Caki2 (cell line): ENCODE measurements at places on chromosomes 2 and 18. TPM values are rescaled to one million over a fixed set of nuclear protein-coding genes. Genes with fewer than 3 reads are reported as not detected.

DNA sequence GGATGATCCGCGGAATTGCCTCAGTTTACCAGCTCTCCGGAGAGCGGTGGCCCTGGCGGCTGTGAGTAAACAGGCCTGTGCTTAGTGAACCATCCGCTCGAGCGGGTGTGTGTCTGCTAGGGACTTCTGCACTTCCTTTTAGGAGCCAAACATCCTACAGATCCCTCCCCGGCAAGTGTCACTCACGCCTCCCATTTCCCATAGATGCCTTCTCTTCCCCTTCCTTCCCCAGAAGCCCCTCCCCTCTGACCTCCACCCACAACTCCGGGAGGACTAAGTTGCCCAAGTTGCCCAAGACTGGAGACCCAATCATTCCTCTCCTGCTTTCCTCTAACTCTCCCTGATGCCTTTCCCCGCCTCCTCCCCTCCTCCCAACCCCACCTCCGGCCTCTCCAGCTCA lies 2.9 kb downstream of the C1QL2 start:
- DNase-seq: no peak

Gene UPP2
- total RNA-seq: not detected in 2 replicates

DNA sequence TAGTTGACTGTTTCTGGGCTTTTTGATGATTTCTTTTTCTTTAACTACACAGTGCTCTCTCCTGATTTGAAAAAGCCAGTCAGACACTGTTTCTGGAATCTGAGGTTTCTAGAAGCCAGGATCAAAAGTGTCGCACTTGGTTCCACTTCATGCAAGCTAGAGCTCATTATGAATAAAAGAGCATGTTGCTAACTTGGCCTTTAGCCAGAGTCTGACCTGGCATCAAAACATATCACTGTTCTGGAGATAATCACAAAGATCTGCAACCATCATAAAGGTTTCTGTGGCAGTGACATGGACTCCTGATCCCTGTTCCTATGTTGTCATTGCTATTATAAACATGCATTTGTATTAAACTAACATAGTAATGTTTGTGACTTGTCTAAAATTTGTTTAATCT lies 76.1 kb upstream of the MAPRE2 start:
- DNase-seq: no peak

GRCh38 chr2:216695401-216695821 lies at the start of gene IGFBP5:
TSS of gene IGFBP5 (minus strand) at chr2:216695549. CDS start at chr2:216694775, 774 bp downstream.
- no peak for DNase-seq
